ENCODE measurements at places on chromosomes 11 and 22.

DNA sequence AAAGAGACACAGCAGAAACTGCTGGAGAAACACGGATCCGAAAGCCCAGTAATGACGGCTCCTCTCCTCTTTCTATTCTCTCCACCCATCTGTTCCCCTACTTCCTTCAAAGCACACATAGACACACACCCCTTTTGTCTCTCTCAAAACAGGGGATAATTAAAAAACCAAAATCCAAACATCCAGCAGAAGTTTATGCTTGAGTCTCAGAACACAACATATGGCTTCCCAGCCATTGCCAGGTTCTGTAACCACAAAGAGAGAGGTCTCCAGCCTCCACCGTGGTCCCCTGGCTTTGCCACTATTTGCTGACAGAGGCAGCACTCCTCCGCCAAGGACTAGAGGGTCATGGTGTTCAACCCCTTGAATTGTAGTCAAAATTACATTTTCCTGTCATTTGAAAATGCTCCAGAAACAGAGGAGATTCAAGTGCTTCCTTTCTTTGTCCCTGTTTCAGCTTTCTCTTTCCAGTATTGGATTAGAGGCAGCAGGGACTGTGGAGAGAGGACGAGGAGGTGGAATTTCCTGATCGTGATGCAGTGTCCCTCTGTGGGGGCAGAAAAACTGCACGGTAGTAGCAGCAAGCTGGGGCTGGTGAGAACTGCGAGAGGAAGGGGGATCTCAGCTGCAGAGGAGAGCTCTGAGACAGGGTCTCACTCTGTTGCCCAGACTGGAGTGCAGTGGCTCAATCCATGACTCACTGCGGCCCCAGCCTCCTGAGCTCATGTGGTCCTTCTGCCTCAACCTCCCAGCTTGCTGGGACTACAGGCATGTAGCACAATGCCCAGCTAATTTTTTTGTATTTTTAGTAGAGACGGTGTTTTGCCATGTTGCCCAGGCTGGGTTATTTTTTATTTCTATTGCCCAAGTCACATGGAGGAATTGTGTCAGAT is 60.3 kb downstream of the UBASH3B start:
- DNase-seq = no peak

GRCh38 chr11:117851852-117852251 is 24.6 kb downstream of the FXYD6 start:
- DNase-seq = no peak

DNA sequence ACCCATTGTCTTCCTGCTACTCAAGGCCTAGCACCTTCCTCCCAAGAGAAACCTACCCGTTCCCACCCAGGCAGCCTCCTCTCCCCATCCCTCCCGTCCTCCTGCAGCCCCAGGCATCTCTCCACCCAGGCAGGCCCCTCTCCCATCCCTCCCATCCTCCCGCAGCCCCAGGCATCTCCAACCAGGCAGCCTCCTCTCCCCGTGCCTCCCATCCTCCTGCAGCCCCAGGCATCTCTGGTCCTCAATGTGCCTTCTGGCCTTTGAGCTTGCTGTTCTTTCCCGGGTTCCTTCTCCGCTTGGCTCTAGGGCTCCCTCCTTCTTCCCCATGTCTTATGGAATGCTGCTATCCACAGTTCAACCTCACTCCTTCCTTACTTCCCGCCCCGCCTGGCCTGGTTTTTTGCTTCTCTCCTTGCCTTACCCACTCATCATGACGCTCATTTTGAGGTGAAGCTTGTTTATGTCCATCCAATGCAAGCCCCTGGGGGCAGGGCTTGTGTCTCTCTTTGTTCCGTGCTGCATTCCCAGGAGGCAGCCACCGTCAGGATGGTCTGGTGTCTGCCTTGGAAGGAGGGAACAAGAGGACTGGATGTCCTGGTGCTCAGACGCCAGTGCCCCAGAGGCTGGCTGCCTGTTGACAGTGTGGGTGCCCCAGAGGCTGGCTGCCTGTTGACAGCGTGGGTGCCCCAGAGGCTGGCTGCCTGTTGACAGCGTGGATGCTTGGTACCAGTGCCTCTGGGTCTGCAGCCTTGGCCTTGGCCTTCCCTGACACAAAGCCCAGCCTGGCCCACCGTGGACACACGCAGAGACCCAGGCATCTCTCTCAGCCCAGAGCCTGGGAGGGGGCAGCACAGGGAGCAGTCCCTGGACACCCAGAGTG is 815.7 kb downstream of the BRD1 start:
- no peak for DNase-seq

- no peak for DNase-seq
Measured at GRCh38 chr11:72598906-72599305, 75.3 kb downstream of the PDE2A start.

DNA sequence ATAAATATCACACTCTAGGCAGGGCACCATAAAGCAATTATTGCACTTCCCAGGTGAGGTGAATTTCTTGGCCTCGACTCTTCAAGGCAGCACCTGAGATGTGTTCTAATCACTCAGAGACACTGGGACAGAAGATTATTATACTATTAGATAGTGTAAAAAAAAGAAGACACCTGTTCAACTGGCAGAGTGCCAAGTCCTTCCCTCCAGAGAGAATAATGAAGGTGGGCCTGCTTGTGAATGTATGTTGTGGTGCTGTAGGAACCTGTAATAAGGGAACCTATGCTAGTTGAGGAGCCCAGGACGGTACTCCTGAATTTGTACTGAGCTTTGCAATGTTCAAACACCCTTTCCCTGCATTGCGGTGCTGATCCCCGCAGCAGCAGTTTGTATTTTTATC is 107.5 kb downstream of the NXPE2 start:
- DNase-seq = no peak

DNA sequence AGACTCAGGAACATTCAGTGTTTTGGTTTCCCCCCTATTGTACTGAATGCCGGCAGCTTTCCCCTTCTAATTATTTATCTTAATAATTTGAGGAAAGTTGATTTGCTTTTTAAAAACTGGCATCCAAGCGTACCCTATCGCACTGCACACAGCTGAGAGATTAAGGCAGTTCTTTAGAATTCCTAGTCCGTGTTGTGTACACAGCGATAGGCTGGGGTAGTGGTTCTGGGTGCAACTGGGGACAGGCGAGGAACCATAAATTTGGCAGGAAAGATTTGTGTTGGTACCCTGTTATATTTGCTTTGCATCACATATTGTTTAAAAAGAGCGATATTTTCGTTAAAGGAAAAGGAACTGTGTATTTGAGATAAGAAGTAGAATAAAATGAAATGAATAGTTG is 39.2 kb downstream of the PTPRJ start:
- no peak for DNase-seq

- DNase-seq = no peak
Measured at GRCh38 chr22:46887978-46888377, 125.5 kb downstream of the TBC1D22A start.

- DNase-seq = no peak
Measured at GRCh38 chr11:31509051-31509428, 382 bp downstream of the IMMP1L start.

DNA sequence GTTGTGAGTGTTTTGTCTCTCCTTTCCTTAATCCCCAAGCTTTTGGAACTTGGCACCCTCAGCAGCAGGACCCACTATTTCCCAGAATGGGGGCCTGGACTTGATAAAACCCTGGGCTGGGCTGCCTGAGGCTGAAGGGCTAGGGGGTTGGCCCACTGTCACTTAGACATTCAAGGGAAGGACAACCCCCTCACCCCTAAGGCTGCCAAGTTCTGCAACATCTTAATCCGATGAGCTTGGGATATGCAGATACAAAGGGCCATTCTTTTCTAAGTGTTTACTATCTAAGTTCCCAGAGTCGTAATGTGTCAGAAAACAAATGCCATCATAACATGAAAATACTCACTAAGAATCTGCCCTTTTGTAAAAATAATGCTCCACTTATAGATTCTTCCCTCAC is 42.9 kb downstream of the IRAG1 start:
- no peak for DNase-seq

GRCh38 chr11:70584498-70585235 is 186.3 kb downstream of the CTTN start:
- DNase-seq = no peak

GRCh38 chr11:94539420-94539819 is 4.3 kb upstream of the FUT4 start:
- DNase-seq = no peak
